Coronary artery (tissue), 2 donors: ENCODE measurements at places on chromosomes 1 and 21.

DNA sequence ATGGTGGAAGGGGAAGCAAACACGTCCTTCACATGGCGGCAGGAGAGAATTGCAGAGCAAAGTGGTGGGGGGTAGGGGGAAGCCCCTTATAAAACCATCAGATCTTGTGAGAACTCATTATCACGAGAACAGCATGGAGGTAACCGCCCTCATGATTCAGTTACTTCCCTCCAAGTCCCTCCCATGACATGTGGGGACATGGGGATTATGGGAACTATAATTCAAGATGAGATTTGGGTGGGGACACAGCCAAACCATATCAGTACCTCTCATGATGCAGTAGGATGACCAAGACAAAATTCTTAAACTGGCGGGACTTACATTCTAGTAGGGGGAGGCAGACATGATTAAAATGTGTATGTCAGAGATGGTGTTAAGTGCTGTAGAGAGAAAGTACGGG, 38.8 kb downstream of the WNT4 start:
- no peak for DNase-seq

DNA sequence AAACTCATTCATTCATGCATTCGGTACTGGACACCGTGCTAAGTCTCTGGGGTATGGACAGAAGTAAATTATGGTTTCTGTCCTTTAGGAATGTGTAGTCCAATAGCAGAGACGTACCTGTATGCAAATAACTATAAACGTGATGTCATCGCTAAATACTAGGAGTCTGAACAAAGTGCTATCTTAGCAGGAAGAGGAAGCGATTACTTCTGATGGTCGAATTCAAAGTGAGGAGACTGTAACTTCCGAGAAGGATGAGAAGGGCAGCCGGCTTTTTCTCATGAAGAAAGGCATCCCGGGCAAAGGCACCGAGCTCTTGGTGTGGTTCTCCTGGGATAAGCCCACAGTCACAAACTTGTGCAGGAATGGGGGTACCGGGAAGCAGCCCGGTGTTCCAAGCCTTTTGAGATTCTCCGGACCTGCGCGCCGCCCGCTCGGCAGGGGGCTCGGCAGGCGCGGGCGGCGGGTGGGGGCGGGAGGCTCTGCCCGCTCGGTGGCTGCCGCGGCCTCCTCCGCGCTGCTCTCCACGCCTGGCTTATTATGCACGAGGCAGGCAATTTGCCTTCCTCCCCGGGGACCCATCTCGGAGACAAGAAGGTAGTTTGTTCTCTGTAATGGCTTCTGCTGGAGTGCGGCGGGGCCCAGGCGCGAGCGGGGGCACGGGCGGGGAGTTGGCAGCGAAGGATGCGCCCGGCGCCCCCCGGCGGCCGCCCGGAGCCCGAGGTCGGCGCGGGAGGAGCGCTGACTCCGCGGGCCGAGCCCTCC, 67.5 kb upstream of the CD1D start:
- DNase-seq = peak; percentile 62

DNA sequence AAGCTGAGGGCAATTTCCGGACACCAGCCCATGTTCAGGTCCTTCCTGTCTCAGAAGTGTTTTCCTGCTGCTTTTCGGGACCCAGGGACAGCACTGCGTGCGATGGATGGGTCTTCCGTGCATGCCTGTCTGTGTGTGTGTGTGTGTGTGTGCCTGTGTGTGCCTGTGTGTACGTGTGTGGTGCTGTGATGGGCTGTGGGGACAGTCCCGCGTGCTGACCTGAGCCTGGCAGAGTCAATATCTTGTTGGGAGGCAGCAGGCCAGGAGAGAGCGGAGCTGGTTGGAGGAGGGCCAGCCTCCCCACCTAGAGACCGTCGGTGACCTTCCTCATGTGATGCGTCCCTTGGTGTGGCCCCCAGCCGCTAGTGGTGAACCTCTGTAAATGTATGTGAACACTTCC, 13.7 kb downstream of the SKI start:
- DNase-seq = peak; percentile 67

DNA sequence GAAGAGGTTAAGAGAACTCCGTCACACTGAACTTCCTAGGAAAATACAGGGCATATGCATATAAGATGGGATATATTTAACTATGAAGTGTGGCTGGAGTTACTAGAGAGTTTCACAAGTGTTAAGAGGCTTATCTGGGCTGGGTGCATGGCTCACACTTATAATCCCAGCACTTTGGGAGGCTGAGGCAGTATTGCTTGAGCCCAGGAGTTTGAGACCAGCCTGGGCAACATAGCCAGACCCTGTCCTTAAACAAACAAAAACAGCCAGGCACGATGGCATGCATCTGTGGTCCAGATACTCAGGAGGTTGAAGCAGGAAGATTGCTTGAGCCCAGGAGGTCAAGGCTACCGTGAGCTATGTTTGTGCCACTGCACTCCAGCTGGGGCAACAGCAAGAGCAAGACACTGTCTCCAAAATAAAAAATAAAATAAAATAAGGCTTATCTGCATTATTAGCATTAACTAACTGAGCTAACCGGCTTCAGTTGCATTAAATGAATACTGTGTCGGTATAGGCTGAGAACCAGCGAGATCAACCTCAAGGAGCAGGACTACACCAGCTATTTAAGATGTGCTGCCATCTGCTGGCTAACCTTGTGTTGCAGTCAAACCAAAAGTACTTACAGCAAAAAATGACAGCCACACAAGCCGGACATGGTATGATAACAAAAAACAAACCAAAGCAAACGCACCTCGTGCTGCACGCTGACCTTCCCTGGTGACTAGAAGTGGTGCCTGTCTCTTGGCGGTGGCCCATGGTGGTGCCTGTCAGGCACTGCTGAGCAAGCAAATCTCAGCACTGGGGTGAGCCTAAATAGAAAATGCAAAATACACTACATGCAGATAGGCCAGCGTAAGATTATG, 19.7 kb upstream of the RBBP5 start:
- DNase-seq = peak; percentile 79

- peak; percentile 78 for DNase-seq
Observed at GRCh38 chr21:31218830-31219608, 125.0 kb downstream of the TIAM1 start.

GRCh38 chr21:24308183-24308582, 1299.1 kb downstream of the MRPL39 start:
- DNase-seq = no peak

DNA sequence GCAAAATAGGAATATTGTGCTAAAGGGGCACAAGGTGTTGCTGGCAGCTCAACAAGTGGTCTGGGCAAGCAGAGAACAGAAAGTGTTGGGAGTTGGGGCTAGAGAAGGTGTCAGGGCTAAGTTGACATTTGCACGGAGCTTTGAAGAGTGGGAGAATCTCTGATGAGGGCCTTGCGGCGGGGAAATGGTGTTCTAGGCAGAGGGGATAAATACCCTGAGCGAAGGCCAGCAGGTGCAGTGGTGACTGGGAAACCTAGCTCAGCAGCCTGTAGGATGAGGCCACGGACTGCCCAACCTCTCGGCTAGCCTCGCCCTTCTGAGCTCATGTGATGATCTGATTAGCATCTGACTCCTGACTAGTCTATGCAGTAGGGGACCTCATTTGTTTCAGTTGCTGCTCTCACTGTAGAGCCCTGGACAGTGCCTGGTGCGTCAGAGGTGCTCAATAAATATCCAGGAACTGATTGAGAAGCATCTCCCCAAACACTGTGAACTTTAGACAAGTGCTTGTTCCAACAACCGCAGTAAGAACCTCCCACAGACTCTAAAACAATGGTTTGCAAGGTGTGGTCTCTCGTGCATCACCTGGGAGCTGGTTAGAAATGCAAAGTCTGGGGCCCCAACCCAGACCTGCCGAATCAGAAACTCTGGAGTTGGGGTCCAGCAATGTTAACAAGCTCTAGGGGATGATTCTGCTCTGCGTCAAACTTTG, 1.0 kb upstream of the FOXO6 start:
- peak; percentile 68 for DNase-seq

- DNase-seq = no peak
Observed at GRCh38 chr1:2991753-2992495, 29.3 kb upstream of the ACTRT2 start.

GRCh38 chr1:199728345-199728744, 299.2 kb upstream of the NR5A2 start:
- no peak for DNase-seq

GRCh38 chr21:25925064-25925800, 190.5 kb downstream of the GABPA start:
- DNase-seq = no peak

DNA sequence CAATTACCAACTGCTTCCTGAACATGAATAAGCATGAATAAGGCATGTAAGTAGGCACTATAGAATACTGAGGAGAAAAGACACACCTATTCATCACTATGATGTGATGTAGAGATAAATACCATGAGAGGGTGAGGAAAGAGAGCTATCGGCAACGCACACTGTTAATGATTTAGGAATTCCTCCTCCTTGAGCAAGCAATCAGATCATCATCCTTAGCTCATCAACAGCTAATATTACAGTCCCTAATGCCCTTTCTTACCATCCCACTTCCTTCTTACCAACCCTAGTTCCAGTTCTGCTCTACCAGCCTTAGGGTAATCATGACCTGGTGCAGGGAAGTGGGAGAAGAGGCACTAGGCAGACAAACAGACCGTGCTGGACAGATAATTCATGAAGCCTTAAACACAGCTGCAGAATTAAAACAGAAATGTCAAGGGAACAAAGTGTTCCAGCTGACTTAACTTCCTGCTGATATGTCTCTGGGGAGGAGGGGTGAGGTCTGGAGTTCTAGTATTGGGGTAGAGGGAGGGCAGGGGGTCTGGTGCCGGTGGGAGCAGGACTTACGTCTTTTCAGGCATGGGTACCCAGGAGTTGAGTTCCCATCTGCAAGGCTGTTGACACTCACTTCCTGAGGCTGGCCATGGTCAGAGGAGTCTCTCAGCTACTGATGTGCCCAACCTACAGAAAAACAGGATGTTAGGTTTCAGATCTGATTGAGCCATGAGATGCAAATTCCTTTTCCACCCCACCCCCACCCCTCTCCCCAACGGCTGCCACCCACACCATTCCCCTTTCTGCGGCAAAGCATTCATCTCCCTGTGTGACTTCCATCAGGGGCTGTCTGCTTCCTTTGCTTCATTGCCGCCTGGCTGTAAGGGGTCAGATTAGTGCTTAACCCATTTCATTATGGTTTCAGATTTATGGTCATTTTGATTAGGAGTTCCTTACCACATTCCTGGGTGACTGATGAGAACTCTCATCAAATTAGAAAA, 12.6 kb upstream of the RCSD1 start:
- no peak for DNase-seq

GRCh38 chr1:150155413-150156071, 5.8 kb downstream of the PLEKHO1 start:
- no peak for DNase-seq

DNA sequence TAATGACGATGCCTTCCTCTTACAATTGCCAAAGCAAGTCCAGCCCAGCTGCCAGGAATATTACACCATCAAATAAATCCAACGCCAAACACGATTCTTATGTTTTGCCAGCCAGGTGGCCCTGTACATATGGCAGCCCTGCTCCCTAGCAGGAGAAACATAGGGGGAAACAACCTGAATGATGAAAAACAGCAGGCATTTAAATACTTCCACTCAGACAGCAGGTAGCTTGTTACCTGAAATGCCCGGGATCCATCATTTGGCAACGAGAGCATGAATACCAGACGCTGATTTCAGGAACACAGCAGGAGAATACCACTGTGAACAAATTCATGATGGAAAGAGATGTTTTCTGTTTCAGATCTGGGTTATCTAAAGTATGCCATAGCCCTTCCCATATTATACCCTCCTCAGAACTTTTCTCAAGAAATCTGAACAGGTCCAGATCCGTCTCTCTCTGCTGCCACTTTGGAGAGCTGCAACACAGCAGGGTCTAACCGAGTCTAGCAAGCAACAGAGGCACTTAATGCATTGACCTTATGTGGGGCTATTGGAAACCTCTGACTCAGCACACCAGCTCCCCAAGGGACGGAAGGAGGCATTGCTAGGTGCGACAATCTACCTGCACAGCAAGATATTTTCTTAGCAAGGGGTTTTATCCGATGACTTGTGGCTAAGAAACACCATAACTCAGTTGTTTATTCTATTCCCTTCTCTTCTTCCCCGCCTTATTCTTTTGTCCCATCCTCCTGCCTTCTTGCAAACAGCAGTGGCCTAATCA, 166.3 kb downstream of the BARHL2 start:
- DNase-seq = no peak

DNA sequence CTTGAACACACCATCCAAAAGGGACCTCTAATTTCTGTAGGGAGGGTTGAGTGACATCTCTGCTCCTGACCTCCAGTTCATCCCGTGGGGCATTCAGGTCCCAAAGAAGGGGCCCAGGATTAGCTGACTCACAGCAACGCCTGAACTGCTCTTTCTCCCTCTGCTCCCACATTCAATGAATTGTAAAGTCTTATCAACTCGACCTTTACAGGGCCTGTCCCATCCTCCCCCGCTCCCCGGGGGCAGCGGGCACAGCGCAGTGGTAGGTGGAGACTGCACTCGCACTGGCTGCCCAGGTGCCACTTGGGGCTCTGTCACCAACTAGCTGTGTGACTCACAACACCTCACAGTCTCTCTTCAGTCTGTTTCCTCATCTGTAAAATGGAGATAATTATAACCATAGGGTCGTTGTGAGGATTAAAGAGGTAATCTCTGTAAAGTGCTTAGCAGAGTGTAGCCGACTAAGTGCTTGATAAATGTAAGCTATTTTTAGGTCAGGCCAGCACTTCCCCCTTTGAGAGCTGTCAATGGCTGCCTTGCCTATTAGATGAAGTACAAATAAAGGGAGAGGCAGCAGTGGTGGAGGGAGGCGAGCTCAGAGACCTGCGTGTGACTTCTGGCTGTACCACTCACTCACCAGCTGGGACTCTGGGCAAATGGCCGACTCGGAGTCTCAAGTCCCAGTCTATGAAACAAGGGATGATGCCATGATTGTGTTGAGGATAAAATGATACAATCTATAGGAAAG, 637 bp upstream of the MYBPHL start:
- no peak for DNase-seq

GRCh38 chr1:152580433-152580832, at the start of gene LCE3D:
Gene LCE3D (minus strand): TSS chr1:152580516. CDS start chr1:152579936, 580 bp downstream.
- no peak for DNase-seq

- DNase-seq = no peak
Observed at GRCh38 chr1:48969971-48970370, 193.3 kb upstream of the BEND5 start.

GRCh38 chr1:77994117-77994705, 10.5 kb upstream of the DNAJB4 start:
- no peak for DNase-seq

DNA sequence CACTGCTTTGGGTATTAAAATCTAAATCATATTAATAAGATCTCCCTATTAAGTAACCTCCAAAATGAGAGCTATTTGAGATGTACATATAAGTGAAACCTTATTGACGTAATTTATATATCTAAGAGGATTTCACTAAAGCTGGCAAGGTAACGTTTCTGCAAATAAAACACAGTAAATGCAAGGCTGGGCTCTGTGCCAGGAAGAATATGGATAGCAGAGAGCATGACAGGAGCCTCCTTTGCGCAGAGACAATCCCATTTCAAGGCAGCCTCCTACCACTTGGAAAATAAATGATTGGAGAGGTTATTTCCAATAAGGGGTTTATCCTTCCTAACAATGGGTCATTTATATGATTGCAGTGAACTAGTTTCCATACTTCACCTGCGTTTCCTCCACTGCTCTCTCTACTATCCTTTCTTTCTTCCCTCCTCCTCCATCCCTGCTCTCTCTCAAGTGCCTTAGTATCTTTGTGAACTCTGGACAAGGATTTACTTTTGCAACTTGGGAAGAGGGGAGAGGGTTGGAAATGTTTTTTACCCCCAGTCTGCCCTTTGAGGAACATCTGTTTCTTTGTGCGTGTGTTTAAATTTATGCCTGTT, 3.0 kb upstream of the NFIA start:
- no peak for DNase-seq

- no peak for DNase-seq
Observed at GRCh38 chr21:38897532-38898421, 92.0 kb downstream of the ETS2 start.

GRCh38 chr1:156841295-156841855, 17.5 kb downstream of the INSRR start:
- DNase-seq = no peak
